ENCODE measurements at places on chromosomes 16 and 17.

- no peak for DNase-seq
Observed at GRCh38 chr17:8091033-8091687, 3.6 kb upstream of the ALOX12B start.

DNA sequence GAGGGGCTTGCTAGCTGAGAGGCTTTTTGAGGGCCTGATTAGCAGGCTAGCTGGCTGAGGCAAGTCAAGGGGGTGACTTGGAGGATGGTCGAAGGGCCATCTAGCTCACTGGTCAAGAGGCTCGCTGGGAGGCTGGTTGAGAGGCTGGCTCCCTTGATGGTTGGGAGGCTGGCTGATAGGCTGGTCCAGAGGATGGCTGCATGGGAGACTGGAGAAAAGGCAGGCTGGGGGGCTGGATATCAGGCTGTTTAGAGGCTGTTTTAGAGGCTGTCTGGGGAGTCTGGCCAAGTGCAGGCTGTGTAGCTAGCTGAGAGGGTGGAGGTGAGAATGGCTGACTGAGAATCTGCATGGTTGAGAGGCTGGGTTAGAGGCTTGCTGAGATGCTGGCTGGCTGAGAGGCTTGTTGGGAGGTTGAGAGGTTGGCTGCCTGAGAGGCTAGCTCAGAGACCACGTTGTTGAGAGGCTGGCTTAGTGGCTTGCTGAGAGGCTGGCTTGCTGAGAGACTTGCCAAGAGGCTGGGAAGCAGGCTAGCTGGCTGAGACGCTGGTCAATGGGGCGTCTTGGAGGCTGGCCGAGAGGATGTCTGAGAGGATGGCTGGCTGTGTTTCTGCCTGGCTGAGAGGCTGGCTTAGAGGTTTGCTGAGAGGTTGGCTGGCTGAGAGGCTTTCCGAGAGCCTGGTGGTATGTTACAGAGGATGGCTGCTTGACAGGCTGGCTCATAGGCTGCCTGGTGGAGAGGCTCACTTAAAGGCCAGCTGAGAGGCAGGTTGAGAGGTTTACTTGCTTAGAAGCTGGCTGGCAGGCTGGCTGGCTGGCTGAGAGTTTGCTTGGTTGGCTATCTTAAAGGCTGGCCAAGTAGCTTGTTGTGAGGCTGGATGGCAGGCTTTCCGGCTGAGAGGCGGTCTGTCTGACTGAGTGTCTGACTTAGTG, 36.6 kb upstream of the ACSM2B start:
- DNase-seq: no peak

DNA sequence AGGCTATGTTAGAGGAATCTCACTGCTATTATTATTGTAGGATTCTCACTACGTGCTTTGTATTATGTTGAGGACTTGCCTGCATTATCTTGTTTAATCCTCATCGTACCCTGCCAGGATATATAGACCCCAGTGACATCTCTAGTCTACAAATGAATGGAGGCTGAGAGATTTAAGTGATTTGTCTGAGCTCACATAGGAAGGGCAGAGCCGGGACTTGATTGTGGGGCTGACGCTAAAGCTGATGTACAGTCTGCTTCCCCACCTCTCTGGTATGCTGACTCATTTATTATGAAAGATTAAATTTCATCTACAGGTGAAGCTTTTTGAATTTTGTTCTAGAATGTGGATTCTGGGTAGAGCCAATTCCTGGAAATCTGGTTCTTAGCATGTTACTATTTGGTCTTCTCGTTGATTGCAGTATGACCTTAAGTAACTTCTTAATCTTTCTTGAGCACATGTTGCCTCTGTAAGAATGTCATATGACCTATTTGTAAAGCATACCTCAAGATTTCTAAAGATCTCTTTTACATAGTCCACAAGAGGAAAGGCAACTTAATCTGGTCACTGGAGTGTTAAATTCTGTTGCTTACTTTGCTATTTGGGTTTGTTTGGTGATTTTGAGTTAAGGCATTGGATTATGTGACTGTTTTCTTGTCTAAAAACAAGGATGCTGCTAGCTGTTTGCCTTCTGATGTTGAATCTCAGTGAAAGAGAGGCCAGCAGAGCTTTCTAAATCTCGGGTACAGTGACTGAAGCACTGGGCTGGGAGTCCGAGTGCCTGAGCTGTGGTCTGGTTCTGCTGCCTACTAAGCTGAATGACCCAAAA, 12.4 kb downstream of the METTL9 start:
- no peak for DNase-seq

DNA sequence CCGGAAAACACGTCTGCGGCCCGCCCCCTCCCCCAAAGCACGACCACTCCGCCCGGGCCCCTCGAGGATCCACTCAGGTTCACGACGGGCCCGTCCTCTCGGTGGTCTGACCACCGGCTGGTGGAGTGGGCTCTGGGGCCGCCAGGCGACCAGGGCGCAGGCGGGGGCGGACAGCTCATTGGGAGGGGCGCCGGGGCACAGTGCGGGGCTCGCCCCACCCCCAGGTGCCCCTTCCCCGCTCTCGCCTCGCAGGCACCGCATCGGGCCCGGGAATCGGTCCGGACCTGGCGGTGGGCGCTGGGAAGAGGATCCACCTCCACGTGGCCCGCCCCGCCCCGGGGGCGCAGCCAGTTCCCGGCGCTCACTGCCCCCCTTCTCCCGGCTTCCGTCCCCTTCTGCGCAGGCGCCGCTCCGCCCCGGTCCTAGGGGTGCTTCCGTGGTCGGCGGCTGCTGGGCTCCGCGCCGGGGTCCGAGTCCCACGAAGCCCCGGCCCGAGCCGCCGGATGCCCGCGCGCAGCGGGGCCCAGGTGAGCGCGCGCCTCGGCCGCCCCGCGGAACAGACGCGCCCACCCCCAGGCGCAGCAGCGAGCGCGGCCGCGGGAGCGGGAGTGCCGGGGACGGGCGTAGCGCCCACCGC, at the start of gene MPG:
Gene MPG, plus strand, starts transcription at position 419 of the 637 bp plus-strand sequence. Its CDS starts 85 bp downstream, at position 504.
- peak; percentile 100 for DNase-seq

GRCh38 chr17:40960144-40960543, 6.6 kb downstream of the KRT39 start:
- no peak for DNase-seq

DNA sequence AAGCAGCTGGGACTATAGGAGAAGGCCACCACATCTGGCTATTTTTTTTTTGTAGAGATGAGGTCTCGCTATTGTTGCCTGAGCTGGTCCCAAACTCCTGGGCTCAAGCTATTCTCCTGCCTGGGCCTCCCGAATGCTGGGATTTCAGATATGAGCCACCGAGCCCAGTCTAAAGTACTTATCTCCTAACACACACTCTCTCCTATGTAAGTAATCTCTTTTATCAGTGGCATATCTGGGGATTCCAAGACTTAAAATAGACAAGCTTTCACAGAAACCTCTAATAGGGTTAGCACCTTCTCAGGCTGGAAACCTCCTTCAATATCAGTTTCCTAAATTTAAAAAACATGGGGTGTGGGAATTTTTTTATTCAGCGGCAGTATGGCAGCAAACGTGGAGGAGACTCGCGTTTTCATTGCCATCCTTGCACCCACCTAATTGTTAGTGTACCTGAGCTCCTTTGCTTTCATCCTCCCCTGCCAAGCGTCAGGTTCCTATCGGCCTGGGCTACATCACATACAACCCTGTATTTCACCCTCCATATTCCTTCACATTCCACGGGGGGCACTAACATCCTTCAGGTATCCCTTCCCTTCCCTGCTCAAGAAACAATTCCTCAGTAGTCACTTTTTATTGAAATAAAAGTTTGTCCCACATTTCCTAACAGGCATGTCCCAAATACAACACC, 1.1 kb downstream of the EZH1 start:
- no peak for DNase-seq

- DNase-seq: no peak
Observed at GRCh38 chr17:2545393-2545792, 33.7 kb upstream of the METTL16 start.

All from GM12892 (cell line).